ENCODE measurements at places on chromosomes 16 and 17. TPM values are rescaled to one million over a fixed set of nuclear protein-coding genes. Genes with fewer than 3 reads are reported as not detected.

The NPIPB12 gene
- 10.7 TPM for total RNA-seq

The TOM1L2 gene
- 35.1 TPM for total RNA-seq

The KRTAP9-8 gene
- total RNA-seq = not detected

The TEX19 gene
- total RNA-seq = not detected

The SSTR5 gene
- not detected for total RNA-seq

The EFCAB5 gene
- total RNA-seq = 0.22 TPM

The CCL13 gene
- total RNA-seq = not detected

The C17orf78 gene
- not detected for total RNA-seq

The C16orf95 gene
- total RNA-seq = 2.4 TPM

The CES3 gene
- not detected for total RNA-seq

The KRTAP4-3 gene
- total RNA-seq = not detected

The TBC1D3G gene
- not detected for total RNA-seq
